HS-5 (cell line): ENCODE measurements at places on chromosomes 3 and 15.

DNA sequence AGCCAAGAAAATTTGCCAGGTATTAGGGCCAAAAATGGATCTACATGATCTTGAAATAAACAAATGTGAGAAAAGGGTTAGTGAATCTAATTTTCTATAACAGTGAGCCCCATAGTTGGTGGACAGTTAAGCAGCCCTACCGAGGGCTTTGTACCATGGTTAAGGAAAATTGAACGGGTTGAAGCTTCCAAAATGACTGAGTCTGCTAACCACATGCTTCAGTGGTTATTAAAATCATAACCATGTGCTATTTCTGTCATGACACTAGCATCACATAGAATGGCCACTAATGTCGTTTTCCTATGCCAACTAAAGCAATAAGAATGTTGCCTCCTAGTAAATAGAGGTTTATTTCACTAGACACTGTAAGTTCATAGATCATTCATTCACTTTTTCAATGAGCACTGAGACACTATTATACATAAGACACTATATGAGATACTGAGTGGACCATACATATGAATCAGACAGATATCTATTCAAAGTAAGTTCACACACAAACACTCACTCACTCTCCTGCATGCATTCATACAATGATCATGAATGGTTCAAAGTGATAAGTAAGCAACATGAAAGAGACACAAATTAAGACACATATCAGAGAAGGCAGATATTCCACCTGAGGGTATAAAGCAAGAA is 4.3 kb downstream of the SST start:
- DNase-seq = no peak

DNA sequence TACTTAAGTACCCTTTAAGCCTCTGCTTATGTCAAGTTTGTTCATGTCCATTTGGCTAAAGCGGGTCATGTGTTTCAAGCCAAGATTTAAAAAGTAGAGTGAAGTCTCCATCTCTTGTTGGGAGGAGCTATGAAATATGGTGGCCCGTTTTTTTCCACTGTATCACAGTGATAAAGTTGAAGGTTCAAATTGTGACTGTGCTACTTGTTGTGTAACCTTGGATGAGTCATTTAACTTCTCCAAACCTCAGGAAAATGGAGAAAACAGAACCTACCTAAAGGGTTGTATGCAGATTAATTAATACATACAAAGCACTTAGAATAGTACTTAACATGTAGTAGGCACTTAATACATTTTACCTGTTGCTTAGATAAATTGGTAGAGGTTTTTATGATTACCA is 43.4 kb downstream of the SNAPC5 start:
- no peak for DNase-seq

DNA sequence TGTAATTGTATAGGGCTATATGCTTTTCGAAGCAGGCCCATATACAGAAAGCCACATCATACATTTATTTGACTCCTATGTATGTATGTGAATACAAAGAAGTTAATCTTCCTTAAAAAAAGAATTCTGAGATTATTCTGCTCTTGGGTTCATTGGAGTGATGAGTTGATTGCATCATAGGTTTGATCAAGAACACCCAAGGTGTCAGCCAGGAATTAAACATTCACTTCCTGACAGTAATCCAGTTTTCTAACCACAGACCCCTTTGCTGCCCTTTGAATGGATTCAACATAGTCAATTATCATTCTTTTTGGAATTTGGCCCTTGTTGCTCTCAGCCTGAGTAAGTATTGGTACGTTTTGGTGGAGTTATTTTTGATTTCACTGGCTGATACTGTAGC is 225.6 kb downstream of the CACNA2D3 start:
- no peak for DNase-seq

- no peak for DNase-seq
These were observed 21.2 kb upstream of the GRIP2 start for GRCh38 chr3:14561051-14561960.

DNA sequence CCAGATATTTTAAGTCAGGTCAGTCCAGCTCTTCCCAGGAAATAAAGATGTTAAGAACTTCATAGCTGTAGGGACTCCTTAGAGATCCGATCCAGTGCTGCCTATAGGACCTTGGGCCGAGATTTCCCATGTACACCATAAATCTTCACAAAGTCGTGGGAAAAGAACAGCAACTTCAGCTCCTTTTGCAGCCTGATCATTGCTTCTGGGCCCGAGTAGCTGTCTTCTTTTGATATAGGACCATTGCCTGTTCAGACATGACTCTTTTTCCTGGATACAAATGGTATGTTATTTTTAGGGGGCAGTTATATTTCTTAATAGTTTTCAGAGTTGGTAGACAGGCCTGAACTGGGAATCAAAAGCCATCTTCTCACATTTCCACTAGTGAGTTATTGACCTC is 20.5 kb downstream of the IL1RAP start:
- DNase-seq = no peak

DNA sequence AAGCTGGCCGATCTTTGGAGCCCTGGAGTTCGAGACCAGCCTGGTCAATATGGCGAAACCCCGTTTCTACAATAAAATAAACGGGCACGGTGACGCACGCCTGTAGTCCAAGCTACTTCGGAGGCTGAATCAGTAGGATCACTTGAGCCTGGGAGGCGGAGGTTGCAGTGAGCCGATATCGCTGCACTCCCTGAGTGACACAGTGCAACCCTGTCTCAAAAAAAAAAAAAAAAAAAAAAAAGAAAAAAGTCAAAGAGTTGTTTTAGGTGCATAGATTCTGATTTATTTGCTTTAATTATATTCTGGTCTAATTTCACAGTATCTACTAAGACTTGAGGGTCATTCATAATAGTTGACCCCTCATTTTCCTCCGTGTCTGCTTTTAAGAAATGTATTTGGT is 1.7 kb downstream of the ARL13B start:
- DNase-seq = no peak

- DNase-seq = peak; percentile 52
These were observed 8.3 kb downstream of the ANKRD63 start for GRCh38 chr15:40274350-40275274.

DNA sequence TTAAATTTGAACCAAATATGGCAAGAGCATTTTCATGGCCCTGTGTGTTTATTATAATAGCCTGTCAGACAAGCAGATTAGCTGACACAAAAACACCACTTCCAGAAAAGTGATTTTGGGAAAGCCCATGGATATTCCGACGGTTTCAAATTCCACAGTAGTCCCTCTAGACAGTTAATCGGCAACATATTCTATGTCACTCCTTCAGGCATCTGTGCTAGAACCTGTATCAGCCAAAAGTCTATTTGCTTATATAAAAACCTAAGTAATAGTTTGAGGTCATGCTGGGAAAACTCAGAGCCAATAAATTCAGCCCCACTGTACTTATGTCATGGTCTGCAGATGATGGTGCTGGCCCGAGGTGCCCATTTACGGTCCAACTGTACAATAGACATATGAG is 110.2 kb upstream of the ARHGEF26 start:
- no peak for DNase-seq
